ENCODE measurements at places on chromosomes 12 and 14.

GRCh38 chr14:83096092-83096491 lies 1562.4 kb upstream of the SEL1L start:
- DNase-seq: no peak

- DNase-seq: no peak
Observed at GRCh38 chr12:127063339-127064072, 1203.5 kb upstream of the TMEM132C start.

DNA sequence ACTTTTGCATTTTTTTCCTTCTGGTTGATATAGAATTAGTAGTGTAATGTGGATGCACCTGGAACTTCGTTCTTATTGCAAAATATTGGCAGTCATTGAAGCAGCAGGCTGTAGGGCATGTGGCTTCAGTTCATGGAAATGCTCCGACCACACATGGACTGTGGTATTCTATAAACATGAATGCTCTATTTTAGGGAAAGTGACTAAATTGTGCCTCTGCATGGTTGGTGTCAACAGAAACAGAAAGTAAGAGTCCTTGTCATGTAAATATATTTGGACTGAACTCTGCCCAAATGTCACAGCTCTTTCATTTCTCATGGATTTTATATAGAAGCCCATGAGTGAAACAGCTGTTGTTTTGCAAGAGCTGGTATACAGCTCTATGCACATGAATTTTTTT lies 917.0 kb downstream of the LRFN5 start:
- DNase-seq: no peak

GRCh38 chr12:94182986-94183707 lies 34.8 kb downstream of the PLXNC1 start:
- no peak for DNase-seq

DNA sequence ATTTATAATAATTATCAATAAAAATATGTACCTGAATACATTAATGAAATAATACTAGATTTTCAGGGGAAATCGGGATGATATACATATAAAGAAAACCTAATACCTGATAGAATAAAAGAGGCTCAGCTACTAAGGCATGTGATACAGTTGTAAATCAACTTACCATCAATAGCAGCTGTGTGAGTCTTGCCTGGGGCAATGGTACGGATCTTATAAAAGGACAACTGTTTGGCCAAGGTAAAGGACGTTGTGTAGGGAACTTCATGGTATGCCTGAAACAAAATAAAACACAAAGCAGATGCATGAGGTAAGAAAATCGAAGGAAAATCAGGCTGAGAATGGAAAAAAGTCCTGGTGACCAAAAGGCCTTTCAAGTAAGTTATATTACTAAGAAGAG lies 25.4 kb downstream of the NEK9 start:
- no peak for DNase-seq

DNA sequence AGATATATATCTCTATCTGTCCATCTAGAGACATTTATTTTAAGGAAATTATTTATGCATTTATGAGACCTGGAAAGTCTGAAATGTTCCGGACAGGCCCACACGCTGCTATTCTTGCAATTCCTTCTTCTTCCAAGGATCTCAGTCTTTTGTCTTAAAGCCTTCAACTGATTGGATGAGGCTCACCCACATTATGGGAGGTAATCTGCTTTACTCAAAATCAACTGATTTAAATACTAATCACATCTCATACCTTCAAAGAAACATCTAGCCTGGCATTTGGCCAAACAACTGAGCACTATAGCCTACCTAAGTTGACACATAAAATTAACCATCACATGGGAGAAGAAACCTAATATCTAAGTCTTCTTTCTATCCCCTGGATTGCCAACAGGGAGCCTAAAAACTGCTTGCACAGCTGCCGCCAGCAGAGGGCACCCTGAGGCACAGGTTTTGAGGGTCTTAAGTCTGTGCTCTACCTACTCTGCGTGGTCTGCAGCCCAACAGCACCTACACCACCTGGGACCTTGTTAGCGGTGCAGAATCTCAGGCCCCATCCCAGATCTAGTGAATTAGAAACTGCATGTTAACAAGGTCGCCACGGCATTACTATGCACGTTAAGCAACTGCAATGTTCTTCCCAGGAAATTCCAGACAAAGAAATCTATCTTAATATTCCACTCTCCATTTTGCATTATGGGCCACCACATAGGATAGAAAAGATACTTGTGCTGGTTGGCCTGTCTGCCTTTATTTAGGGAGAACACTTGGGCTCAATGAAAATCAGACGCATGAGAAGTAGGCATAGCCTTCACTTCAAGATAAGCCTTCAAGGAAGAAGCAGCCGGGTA lies 249.7 kb downstream of the FOXG1 start:
- DNase-seq: peak; percentile 0

DNA sequence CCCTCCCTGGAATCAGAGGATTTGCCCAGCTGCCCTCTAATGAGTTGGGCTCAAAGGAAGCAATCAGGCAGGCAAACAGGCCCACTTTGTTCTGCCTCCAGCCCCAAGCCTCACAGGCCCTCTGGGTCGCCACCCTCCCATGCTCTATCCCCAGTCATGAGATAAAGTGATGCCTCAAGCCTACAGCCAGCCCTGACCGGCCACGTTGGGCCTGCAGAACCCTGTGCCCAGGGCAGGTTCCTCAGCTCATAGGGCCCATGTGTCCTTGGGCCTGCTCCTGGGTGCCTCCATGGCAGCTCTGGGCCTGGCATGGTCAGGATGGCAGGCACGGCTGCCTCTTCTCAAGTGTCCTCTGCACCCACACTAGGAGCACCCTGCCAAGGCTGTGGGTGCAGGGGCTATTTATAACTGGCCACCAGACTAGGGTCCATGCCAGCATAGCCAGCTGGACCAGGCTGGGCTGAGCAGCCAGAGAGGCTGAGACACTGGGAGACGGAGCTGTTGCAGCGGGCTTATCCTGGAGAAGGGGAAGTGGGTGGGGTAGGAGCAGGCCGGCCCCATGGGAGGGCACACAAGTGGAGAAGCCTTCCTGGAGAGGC lies 20.2 kb downstream of the HDAC7 start:
- DNase-seq: no peak

DNA sequence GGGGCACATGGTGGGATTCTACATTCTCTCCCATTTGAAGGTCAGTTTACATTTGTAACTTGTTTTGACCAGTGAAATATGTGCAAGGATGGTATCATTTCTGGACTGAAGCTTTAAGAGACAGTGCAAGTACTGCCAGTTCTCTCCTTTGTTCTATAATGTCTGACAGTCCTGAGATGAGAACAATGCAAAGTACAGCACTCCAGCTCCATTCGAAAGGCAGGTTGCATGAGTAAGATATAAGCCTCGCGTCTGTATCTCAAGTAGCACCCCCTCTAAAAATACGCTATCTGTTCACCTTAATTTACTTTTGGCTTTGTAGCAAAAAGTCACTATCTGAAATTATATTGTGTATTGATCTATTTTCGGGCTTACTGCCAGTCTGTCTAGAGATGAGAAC lies 1122.2 kb upstream of the TMEM132C start:
- DNase-seq: no peak

- DNase-seq: no peak
Observed at GRCh38 chr12:3743803-3744202, 9.1 kb downstream of the CRACR2A start.

DNA sequence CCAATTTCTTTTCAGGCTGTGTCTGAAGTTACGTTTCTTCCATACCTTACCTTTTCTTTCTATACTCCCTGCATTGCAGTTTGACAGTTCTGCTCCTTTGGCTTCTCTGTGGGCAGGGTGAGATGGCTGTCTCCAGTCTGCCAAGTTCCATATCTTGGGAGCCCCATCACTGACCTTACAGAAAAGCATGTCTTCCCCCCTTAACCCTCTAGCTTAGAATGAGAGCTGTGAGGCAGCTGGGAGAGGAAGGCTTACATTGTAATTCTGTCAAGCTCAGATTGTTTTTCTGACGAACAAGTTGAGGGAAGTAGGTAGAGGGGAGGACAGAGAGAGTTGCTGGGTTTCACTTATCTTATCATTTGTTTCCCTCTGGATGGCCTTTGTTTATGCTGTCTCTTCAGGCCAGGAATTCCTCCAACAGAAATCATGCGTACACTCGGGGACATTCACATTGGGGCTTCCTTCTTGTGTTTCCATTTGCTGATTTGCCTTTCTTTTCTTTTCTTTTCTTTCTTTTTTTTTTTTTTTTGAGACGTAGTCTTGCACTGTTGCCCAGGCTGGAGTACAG lies 9.3 kb downstream of the DAAM1 start:
- DNase-seq: no peak

GRCh38 chr12:77076886-77077285 lies 11.5 kb upstream of the E2F7 start:
- no peak for DNase-seq

- no peak for DNase-seq
Observed at GRCh38 chr14:63078569-63078968, 33.3 kb upstream of the KCNH5 start.

DNA sequence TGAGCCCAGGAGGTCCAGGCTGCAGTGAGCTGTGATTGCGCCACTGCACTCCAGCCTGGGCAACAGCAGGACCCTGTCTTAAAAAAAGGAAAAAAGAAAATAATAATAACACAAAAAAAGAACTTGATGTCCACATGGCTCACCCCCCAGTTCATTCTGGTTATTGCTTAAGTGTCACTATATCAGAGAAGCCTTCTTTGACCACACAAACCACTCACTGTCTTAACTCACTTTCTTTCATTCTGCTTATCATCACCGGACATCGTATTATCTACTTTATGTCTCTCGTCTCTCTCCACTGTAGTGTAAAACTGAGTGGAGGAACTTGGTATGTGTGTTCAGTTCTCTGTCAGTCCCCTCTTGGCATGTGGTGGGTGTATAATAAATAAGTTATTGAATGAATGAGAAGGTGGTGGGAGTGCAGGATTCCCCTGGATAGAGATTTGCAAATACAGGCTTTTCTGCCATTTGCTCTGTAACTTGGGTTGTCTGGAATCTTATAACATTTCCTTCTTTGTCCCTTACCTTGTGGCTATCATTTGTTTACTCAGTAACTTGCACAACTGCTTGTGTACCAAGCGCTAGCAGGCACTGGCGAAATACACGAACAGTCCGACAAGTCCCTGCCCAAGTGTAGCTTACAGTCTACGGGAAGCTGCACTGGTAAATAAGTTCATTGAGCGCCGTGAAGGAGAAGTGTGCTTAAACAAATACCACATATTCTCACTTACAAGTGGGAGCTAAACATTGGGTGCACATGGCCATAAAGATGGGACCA lies 86.6 kb upstream of the TRAF3 start:
- no peak for DNase-seq

- DNase-seq: no peak
Observed at GRCh38 chr12:52203079-52203921, 11.5 kb upstream of the KRT80 start.

- DNase-seq: no peak
Observed at GRCh38 chr14:22977684-22978486, 4.5 kb downstream of the AJUBA start.

DNA sequence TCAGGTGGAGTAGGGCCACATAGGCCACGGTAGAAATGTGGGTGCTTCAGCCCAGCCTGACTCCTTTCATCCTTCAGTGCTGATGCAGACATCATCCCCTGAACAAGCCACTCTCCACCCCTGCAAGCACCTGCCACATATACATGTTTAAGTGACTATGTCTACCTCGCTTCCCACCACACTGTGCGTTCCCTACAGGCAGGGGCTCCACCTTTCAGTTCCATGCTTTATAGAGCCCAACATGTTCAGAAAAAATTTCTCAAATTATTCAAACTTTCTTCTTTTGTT lies 11.6 kb downstream of the SLC7A7 start:
- no peak for DNase-seq

- DNase-seq: no peak
Observed at GRCh38 chr12:50618864-50619609, 114.3 kb downstream of the DIP2B start.
